ENCODE measurements at places on chromosomes 4 and X. TPM values are rescaled to one million over a fixed set of nuclear protein-coding genes. Genes with fewer than 3 reads are reported as not detected.

DNA sequence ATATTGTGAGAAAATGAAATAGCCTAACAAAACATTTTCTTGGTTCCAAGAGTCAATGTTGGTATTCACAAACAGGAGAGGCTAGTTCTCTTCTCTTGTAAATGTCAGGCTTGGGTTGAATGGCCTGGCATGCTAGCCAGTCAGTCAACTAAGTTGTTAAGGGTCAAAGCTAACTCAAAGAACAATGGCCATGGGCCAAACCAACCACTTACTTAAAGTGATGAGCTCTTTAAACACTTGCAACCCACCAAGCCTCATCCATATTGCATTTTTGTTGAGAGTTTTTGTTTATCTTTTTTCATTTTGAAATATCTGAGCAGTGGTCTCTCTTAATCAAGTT lies 394.5 kb downstream of the RAB28 start:
- no peak for DNase-seq

GRCh38 chr4:147923381-147923780 lies 191.5 kb downstream of the ARHGAP10 start:
- DNase-seq = no peak

DNA sequence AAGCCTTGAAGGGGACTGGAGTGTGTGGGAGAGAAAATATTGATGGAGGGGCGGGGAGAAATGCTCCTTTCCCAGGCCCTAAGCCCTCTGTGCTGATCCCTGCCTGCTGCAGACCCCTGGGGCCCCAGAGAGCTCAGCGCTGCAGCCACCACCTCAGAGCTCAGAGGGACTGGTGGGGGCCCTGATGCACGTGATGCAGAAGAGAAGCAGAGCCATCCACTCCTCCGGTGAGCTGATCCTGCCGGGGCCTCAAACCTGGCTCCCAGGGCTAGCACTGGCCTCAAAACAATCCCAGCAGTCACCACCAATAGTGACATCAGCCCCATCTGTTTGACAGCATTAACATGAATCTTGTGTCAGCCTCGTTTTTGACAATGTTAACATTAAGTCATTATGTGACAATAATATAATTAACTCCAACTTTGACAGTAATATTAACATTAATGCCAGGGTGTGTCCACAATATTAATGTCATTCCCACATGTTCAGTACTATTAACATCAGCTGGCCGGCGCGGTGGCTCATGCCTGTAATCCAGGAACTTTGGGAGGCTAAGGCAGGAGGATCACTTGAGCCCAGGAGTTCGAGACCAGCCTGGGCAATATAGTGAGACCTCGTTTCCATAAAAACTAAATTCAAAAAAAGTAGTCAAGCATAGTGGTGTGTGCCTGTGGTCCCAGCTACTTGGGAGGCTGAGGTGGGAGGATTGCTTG lies 5.8 kb downstream of the WAS start:
- DNase-seq = no peak

DNA sequence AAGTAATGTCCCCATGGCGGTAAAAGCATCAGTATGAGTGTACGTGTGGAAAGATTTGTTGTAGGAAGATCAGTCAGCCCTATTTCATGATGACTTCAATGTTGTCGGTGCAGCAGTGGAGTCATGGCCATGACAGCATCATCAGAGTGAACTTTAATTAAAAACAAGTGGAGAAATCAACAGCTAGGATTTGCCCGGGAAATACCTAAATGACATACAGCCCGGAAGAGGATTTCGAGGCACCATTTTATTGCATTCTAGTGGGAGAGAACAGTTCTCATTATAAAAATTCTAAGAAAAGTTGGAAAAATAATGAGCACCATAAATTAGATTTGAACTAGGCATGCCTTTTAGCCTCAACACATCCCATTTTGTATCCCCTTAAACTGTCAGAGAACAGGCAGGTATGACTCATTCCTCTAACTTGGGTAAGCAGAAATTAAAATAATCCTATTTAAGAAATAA lies 170.1 kb downstream of the SHROOM3 start:
- DNase-seq = no peak

GRCh38 chr4:93394545-93395081 lies 433.9 kb upstream of the ATOH1 start:
- DNase-seq = no peak

GRCh38 chr4:18568600-18568999 lies 547.0 kb upstream of the LCORL start:
- no peak for DNase-seq

GRCh38 chr4:104732766-104733165 lies 238.1 kb upstream of the CXXC4 start:
- DNase-seq = no peak

DNA sequence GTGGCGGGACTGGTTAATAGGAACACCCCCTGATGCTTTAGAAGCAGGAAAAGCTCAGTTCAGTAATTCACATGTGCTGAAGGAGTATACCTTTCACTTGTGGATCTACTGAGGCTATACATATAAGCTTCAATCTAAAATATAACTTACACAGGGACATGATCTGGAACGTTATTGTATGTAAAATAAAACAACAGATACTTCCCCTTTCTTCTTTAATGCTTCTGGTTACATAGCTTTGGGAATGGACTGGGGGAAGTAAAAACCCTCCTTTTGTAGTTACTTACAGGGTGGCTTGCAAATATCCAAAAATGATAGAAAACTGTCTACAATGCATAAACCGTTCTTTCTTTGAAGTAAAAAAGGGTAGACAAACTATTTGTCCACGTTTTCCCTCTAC lies 1.9 kb downstream of the FGG start:
- DNase-seq = no peak

GRCh38 chrX:12153741-12154140 lies 15.5 kb downstream of the FRMPD4 start:
- peak; percentile 88 for DNase-seq

DNA sequence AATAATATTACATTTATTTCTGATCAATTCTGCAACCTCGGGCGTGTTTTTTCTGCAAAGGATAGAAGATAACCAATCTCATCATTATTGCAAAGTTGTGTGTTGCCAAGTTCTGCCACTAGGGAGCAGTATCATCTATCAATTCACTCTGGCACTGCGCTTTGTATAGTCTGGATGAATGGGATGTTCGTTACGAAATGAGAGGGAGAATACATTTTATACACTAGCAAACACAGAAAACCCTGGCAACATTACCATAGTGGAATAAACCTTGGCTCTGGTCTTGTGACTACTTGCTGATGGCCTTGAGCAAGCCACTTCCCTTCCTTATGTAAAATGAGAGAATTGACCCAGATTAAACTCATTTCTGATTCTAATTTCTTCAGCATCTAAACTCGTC lies 97.5 kb upstream of the ZNF518B start:
- DNase-seq = peak; percentile 57

DNA sequence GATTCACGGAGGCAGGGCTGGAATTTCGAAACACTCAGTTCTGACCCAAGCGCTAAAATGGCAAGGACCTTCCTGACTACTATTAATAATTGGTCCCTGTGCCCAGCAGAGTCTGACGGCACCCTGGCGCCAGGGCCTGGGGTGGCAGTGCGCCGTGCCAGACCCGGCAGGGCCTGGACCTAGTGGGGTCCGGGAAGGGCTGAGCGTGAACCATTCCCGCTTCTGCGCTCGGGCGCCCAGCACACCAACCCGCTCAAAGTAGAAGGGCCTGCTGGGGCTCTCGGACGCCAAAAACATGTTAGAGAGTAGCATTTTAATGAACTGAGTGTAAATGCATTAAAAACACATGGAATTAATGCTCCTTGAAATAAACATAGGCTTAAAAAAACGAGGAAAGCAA lies 346.7 kb upstream of the SFRP2 start:
- DNase-seq = no peak

GRCh38 chr4:176193938-176194337 lies 1.4 kb downstream of the SPATA4 start:
- no peak for DNase-seq

DNA sequence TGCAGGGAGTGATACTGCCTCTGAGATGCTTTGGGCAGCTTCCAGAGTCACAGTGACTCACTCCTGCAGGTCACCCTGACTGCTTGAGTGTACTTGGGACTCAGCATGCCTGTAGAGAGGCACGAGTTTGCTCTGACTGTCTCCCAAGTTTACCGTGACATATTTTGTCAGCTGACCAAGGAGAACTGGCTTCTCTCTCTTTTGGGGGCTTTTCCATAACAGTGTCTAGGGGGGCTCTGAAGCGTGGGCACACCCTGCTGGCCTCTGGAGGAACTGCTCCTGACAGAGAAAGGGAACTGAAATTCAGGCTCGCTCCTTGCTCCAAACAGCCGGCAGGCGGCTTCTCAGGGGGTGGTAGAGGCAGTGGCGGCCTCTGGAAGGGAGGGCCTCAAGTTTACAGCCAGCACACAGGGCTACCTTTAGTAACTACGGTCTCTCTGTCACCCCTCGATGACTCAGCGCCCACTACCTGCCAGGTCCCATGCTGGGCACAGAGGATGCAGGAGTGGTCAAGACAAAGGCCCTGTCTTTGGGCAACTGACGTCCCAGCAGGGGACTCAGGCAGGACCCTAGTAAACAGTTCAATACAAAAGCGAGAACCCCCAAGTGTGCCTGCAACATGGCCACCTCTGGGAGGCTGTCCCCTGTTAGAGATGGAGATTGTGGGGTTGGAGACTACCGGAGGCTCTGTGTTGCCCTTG lies 17.8 kb downstream of the ZNF185 start:
- DNase-seq = peak; percentile 13

DNA sequence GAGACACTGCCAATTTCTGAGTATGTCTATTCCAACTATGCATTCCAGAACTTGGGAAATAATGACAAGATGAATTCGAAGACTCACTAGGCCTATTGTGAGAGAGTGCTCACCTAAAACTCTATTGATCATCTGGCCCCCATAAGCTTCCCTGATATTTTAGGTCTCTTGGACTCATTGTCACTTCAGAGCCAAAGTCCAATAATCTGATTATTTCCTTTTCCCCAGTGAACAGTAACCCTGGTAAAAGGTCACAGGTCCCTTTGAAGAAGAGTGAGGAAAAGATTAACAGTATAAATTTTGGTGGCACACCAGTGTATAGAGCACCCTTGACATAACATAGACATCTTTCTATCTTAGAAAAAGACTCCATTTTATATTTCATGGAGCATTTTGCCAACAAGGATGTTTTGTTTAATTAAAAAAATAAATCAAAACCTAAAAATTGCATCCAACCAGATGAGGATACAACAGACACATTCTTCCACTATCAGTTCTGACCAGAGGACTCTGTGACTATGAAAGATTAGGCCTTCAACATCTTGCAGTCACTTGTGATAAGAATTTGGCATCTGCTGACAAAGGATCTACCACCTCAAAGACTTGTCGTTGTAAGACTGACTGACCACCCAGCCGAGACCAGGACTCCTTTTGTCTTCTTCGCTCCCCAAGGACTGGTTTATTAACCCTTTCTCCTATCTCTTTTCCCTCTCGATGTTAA lies 191.9 kb downstream of the MAB21L2 start:
- DNase-seq = no peak

DNA sequence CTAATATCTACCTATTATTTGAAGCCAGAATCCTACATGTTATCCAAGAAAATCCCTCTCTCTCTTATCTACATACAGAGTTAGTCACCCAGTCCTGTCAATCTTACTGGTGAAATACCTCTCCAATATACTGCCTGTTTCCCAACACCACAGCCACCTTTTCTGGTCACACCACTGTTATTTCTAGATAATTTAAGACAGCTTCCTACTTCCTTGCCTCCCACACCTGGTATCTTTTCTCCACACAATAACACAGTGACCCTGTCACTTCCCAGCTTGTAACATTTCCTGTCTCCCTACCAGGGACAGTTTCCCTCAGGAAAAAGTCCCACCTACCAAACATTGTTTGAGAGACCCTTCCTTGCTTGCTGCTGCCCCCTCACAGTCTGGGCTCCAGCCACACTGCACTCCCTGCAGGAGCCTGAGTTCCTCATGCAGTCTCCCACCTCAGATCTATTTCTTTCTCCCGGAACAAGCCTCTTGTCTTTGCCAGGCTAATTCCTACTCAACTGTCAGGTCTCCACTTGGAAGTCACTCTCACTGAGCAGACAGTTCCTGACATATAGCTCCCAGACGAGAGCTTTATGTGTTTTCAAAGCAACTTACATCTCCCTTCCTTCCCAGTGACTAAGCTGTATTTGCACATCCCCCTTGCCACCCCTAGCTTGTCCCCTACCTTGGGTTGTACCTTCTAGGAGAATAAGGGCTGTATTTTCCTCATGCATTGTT lies 73.6 kb upstream of the QRFPR start:
- no peak for DNase-seq

GRCh38 chr4:73404042-73404441 lies at the start of gene ALB:
TSS of gene ALB (plus strand) at chr4:73404287. CDS start at chr4:73404328, 41 bp downstream.
- DNase-seq = no peak

DNA sequence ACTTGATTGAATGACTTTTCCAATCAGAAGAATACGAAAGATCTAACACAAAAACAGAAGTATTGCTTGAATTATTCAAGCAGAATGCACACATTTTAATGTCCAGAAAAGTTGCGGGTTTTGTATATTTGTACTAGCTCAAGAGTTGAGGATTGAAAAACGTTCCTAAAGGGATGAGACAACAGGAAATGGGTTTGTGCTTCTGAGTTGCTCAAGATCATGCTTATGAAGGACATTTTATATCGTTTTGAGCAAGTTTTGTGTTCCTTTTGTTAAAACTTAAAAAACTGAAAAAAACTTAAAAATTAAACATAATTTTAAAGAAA lies 353 bp upstream of the SMIM10 start:
- DNase-seq = no peak

Gene FAM9B
- total RNA-seq = not detected

Gene CACNA1F
- total RNA-seq = under 0.01 TPM

Gene RFC1
- total RNA-seq = 50.8 TPM

Gene ZNF182
- 1.8 TPM for total RNA-seq

Gene CTAG2
- not detected for total RNA-seq

Gene MANBA
- 8.3 TPM for total RNA-seq

Gene SSX2B
- not detected for total RNA-seq

Gene EDNRA
- not detected for total RNA-seq

Gene ZCCHC18
- 3.3 TPM for total RNA-seq

Gene GSX2
- total RNA-seq = not detected

Gene ZIC3
- total RNA-seq = not detected
